ENCODE measurements at places on chromosomes 16 and 17.

GRCh38 chr17:75295201-75296158 is 6.2 kb upstream of the SLC25A19 start:
- peak; percentile 68 for DNase-seq

GRCh38 chr17:66517336-66518009 is 215.1 kb downstream of the PRKCA start:
- DNase-seq: no peak

- DNase-seq: no peak
Observed at GRCh38 chr17:58020401-58020800, 13.4 kb upstream of the SRSF1 start.

GRCh38 chr16:1788095-1788707 is 5.3 kb downstream of the IGFALS start:
- DNase-seq: no peak

DNA sequence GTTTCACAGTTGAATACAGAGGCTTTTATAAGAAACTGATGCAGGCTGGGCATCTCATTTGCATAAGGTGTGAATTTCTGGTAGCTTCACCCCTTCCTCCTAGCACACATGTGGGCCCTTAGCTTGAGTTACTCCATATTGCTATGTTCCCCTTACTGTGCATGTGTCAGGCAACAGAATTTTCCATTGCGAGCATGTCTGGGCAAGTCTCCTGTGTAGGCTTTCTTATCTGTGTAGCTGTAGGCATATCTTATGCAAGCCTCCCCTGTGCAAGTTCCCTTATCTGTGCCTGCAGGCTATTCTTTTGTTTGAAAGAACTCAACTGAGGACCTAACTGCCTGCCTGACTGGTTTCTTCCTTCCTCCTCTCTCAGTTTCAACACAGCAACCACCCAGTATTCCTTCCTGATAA is 597.4 kb upstream of the CDH5 start:
- no peak for DNase-seq

DNA sequence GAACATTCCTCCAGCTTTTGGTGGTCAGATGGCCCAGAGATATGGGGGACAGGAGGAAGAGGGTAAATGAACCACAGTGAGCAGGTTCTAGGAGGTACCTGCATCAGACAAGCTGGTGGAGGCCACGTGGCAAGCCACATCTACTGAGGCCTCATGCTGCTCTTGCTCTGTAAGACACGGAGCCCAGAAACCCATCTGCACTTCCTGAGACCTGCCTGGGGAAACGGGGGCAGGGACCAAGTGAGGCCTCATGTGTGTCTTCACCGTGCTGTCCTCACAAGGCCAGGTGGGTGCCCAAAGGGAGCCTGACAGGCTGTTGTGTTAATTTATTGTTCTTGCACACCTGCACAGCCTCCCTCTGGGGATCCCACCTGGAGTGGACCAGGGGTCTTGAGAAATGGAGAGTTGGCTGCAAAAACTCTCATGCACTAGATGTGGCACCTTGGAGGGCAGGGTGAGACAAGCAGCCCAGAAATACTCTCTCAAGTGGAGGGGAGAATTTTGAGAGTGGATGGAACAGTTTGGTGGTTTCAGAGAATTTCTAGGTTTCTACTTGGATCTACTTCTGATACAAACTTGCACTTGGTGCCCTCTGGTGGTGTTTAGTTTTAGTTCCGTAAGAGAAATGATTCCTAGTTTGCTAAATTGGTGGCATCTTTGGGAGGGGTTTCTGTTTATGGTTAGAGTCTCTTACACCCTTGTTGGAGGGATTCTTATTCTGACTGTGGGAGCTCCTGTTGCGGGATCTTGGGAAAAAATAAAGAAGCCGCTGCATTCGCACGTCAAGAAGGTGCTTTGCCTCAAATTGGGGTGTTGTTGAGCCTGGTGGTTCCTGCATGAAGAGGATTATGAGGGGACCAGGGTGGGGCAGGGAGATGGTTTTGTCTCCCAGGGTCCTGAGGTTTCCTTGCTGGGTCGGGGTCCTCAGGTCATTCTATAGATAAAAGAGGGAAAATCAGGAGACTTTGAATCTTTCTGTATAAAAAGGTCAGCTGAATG is 47.5 kb downstream of the SLC6A2 start:
- no peak for DNase-seq

- peak; percentile 11 for DNase-seq
Observed at GRCh38 chr17:66518677-66519076, 216.3 kb downstream of the PRKCA start.

- no peak for DNase-seq
Observed at GRCh38 chr17:42422412-42422957, 571 bp downstream of the CAVIN1 start.

DNA sequence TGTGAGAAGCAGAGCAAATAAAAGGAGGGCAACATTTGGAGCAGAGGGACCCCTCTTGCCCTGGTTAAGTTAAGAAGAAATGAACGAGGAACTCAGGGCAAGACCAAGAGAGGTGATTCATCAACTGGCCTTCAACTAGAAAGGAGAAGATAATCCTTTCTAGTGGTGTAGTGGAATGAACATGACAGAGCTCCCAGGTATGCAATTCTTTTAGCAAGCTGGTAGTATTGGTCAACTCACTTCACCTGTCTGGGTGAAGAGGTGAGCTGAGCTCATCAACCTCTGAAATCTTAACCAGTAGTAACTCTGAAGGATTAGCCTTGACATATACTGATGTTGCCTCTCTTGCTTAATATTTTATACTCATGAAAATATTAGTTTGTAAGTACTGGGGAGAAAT is 1024.7 kb upstream of the GOT2 start:
- no peak for DNase-seq

GRCh38 chr17:81967533-81968395 is 6.8 kb upstream of the NOTUM start:
- DNase-seq: peak; percentile 89

DNA sequence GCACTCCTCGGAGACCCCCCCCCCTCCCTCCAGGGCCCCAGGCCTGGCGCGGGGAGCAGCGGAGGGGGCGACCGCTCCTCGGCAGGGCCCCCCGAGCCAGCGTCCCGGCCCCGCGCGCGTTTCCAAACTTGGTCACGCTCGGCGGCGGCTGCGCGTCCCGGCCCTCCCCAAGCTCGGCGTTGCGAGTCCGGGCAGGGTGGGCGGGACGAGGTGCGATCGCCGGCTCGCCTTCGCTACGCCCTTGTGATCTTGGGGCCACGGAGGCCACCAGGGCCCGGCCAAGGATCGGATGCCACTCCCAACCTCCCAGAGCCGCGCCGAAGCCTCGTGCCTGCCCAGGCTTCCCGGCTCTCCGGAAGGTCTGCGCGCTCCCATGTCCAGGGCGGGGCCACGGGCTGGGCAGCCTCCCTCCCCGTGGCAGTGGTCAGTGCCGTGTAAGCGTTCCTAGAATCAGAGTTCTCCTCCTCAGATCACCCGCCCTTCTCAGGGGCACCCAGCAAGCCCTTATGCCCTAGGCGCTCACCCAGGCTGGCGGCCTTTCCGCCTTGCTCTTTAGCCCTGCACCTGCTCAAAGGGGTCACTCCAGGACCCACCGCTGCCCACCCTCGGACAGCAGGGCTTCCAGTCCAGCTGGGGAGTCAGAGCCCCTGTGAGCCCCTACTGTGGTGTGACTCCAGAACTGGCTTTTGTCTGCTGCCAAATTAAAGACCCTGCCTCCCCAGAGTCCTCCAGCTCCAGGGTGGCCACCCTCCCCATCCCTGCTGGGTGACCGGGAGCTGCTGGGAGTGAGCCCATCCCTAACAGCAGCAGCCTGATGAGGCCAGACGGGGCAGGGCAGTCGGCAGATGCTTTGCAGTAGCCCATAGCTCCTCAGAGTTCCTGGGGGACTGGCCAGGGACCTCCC is 12.2 kb upstream of the MRPS23 start:
- DNase-seq: no peak

- peak; percentile 7 for DNase-seq
Observed at GRCh38 chr16:1613211-1613622, 1.1 kb downstream of the CRAMP1 start.

DNA sequence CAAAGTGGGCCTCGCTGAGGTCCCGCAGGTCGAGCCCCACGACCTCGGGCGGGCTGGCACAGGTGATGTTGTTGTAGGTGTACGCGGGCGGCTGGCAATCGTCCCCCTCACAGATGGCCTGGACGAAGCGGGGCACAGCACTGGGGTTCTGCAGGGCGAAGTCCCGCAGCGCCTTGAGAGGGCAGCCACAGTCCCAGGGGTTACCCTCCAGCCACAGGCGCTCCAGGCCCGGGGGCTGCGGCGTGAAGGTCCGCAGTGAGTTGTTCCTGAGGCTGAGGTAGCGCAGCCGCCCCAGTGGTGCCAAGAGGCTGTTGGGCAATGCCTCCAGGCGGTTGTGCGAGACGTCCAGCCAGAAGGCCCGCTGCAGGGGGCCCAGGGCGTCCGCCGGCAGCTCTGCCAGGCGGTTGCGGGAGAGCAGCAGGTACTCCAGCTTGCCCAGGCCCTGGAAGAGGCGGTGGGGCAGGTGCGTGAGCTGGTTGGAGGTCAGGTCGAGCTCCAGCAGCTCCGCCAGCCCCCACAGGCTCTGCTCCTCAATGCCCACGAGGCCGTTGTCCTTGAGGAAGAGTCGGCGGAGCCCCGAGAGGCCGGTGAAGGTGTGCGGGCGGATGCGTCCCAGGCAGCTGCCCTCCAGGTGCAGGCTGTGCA is 2.8 kb downstream of the IGFALS start:
- no peak for DNase-seq

GRCh38 chr17:33389504-33390135 is 96.5 kb upstream of the ASIC2 start:
- no peak for DNase-seq

DNA sequence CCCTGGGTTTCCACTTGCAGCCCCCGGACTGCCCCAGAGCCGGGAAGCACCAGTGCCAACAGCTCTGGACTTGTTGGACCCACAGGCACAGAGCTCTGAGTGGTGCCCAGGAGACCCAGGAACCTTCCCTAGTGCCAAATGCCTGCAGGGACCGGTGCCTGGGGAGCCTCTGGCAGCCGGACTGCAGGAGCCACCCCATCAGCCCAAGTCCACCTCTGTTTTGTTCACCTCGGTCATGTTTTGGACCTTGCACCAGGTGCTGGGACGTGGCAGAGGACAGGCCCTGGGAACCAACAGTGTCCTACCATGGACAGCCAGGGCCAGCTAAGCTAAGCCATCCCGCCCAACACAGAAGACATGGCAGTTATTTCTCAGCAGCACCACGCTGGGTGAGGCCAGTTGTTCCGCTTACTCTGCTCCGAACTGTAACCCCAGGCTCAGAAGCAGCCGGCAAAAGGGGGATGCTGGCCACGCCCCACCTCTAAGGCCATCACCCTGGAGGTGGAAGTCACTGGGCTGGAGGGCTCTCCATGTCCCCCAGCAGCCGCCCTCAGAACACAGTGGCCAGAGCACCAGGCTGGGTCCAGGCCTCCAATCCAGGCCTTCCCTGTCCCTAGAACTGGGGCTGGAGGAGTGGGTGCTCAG is 79.8 kb downstream of the AMFR start:
- DNase-seq: no peak

DNA sequence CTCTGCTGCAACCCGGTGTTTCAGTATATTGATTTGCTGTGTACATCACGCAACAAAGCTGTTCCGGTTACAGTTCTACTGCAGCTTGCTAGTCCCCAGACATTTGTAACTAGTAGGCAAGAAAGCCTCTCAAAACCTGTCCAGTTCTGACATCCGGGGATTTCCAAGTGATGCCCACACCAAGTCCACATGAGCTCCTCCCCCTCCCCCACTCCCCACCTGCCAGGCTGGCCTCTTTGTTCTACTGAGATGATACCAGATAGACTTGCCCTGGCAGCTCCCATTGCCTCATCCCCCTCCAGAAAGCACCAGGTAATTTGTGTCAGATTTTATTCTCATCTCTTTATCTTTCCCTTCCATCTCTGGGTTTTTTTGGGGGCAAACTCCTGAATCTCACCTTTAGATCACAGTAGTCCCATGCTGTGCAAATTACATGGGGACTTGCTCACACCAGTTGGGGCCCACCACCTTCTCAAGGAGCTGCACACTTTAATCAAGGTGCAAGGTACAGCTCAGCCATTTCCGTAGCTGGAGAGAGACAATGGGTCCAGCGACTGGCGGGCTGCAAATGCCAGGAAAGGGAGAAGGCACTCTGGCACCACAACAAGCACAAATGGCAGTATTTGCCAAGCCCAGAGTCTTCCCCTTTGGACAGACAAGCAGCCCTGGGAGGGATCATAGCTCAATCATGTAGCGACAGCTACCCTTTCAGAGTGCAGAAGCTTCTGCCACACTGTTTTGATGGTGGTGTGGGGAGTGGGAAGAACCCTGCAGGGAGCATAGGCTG is 183.1 kb downstream of the CYLD start:
- DNase-seq: no peak

- DNase-seq: no peak
Observed at GRCh38 chr16:3716831-3717234, 491 bp downstream of the TRAP1 start.

DNA sequence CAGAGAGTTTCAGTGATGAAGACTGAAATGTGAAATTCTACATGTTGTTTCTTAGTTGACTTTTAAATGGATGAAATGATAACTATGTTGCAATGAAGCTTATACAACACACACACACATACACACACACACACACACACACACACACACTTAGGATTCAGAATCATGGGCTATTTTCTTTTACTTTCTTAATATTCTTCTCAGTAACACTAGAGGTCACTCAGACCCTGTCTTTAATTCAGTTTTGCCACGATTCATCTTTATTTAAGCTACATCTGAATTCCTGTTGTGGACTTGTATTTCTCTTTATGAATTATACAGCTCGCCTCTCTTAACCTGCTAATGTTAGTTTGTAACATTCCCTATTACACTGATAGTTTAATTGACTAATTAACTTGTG is 109.6 kb upstream of the GOT2 start:
- no peak for DNase-seq

DNA sequence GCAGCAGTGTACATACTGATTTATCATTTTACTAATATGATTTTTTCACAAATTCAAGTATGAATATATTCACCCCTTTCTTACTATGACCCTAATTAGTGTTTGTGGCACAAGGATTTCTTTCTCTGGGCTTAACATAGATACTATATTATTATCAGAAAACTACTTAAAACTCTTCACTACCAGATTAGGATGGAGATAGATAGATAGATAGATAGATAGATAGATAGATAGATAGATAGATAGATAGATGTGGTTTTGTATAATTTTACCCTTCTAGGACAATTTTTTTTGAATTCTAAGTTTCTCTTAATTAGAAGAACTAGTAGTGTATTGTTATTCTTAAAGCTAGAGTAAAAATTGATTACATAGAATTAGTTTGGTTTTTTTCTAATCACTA is 49.6 kb downstream of the VMP1 start:
- no peak for DNase-seq

- DNase-seq: no peak
Observed at GRCh38 chr17:36183001-36183971, 6.8 kb upstream of the TBC1D3B start.

GRCh38 chr17:28230011-28230410 is 89.0 kb upstream of the TMEM97 start:
- DNase-seq: no peak

DNA sequence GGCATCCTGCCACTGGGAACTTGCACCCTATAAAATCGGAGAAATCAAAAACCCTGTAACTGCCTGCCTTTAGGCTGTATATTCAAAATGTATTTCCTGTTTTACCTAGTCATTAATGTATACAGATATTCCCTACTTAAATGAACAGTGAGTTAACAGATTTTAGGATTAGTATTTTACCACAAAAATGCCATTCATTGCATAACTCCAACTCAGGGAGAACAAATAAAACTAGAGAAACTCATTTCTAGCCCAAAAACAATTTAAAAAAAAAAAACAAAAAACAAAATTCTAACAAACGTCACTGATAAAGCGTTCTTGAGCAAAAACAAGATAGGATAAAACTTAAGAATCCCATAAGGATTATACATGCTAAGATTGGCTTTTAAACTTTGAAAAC is 3.7 kb upstream of the DHX33 start:
- DNase-seq: no peak

- DNase-seq: peak; percentile 39
Observed at GRCh38 chr17:59838052-59838916, 54.5 kb downstream of the TUBD1 start.

All from CD4-positive, alpha-beta T cell treated with Interleukin-4 for 1 hour (primary cell).